ENCODE measurements at places on chromosomes 3 and 15.

GRCh38 chr3:151281671-151282324 lies 3.5 kb upstream of the P2RY14 start:
- ATAC-seq = no peak

GRCh38 chr15:89352476-89352875 lies 17.9 kb upstream of the POLG start:
- ATAC-seq = no peak

- peak; percentile 79 for ATAC-seq
Observed at GRCh38 chr3:24048843-24049242, 103.8 kb downstream of the NR1D2 start.

- no peak for ATAC-seq
Observed at GRCh38 chr3:12601072-12601471, 44.2 kb downstream of the MKRN2 start.

- no peak for ATAC-seq
Observed at GRCh38 chr3:194910414-194910984, 224.8 kb downstream of the FAM43A start.

Data from esophagus mucosa (tissue), 1 donor.